ENCODE measurements at places on chromosomes 4 and X. TPM values are rescaled to one million over a fixed set of nuclear protein-coding genes. Genes with fewer than 3 reads are reported as not detected.

- DNase-seq, result no peak
These were observed 73.4 kb upstream of the LHFPL1 start for GRCh38 chrX:112753116-112753515.

- no peak for DNase-seq
These were observed 86.8 kb upstream of the ETNPPL start for GRCh38 chr4:108849611-108850168.

DNA sequence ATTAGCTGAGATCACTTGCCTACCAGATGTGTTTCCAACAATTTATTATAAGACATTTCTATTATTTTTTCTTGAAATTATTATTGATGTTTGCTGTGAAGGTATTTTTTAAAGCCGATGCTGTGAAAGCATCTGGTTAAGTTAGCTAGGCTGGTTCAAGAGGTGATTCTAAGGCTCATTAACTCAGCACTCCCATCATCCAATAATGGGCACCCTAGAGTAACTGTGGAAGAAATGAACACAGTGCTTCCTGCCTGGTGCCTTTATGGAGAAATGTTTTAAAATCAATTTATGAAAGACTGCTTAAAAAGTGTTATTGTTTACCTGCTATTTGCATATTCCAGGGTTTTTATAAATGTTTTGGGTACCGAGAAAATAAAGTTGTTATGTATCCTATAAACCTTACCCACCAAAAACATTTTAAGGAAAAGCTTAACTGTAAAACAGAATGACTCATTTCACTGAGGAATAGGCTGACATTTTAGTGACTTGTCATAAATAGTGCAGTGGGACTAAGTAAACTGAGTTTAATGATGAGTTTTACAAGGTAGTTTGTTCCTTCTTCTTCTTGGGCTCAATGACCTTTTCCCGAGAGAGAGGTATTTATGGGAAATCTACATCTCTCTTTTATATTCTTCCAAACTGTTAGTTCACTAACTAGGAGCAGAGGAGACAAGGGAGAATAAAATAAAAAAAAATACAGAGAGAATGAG is 310.0 kb upstream of the AADAT start:
- DNase-seq, result no peak

DNA sequence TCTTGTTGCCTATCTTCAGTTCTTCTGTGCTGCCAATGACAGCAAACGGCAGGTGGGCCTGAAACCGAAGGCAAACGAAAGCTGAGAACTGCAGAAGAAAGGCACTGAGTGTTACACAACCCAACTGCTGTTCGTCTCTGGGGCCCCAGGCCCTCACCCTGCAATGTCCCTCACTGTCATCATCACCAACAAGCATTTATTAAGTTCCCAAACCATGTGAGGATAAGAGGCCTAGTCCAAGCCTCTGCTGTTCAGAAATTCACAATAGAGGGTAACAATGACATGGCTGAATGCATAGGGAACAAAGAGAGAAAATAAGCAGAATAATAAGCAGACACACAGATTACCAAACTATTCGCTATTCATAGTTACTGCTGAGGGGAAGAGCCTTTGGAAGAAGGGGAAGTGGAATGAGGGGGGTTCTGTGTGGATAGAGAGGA is 34.5 kb upstream of the NKRF start:
- no peak for DNase-seq

DNA sequence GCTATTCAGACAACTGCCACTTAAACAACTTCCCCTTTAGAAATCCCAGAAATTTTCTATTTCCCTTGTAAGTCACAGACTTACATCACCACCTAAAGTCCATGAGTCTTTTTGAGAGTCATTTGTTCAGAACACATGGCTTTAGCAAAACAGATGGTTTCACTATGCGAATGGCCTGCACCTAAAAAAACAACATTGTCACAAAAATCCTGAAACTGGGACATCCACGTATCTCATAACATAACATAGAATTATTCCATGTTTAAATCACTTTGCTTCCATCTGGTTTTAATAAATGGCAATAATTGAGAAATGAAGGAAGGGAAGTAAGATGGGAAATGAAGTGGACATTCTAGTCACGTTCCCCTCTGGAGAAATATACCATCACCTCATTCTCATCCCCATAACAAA is 155.3 kb upstream of the EDNRA start:
- no peak for DNase-seq

- DNase-seq, result no peak
These were observed 11.9 kb downstream of the HUWE1 start for GRCh38 chrX:53674581-53674980.

DNA sequence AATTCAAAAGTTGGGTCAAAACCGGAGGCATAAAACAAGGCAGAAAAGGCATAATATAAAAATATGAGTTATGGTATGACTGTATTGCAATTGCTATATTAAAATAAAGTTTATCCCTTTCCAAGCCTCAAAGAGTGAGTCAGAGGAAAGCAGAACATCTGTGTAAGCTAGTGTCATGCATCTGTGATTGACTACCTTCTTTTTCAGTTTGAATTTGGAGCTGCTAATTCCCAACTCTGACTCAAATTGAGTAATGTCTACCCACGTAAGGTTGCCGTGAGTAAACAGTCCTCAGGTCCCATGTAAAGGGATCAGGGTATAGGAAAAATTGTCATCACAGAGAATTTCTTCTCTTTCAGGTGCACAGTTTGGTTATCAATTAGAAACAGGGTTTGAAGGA is 6.5 kb upstream of the SLITRK4 start:
- DNase-seq, result no peak

NPY1R gene
- total RNA-seq, result 7.9 TPM

NALF2 gene
- 3.2 TPM for total RNA-seq

CXCL1 gene
- not detected for total RNA-seq
